ENCODE measurements at places on chromosomes 16 and 17. TPM values are rescaled to one million over a fixed set of nuclear protein-coding genes. Genes with fewer than 3 reads are reported as not detected.
A peak's percentile ranks its signal among the peaks of the same experiment; 100 is the strongest.

DNA sequence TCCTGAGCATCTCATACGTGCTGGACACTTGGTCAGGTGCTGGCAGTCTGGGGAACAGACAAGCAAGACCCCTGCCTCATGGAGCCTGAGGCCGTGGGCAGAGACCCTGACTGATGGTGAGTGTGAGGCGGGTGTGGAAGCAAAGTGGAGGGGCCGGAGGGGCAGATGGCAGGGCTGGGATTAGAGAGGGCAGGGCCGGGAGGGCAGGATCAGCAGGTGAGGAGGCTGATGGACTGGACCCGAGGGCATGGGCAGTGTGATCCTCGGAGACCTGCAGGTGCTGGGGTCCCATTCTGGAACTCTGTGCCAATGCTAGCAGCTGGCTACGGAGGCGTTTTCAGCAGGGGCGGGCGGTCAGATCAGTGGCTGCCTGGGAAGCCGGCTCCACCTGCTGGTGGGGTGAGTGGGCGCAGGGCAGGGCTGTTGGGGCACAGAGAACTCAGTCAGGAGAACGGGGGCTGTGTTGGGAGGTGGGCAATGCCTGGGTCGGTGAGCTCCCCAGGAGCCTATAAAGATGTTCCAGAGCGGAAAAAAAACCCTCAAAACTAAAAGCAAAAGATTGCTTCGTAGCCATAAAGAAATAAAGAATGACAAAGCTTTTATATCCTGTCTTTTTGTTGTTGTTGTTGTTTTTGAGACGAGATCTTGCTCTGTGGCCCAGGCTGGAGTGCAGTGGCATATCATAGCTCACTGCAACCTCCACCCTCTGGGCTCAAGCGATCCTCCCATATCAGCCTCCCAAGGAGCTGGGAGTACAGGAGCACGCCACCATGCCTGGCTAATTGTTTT lies 8.9 kb upstream of the C16orf74 start:
- DNase-seq = no peak
- no peaks in the 10 kb centered on the region for H3K4me1 ChIP-seq
- H3K27me3 ChIP-seq = peaks cover 47% of the 10 kb centered on the region
- no peak overlapping the region for H3K4me3 ChIP-seq

The RNFT1 gene
- 30.1 TPM for total RNA-seq

DNA sequence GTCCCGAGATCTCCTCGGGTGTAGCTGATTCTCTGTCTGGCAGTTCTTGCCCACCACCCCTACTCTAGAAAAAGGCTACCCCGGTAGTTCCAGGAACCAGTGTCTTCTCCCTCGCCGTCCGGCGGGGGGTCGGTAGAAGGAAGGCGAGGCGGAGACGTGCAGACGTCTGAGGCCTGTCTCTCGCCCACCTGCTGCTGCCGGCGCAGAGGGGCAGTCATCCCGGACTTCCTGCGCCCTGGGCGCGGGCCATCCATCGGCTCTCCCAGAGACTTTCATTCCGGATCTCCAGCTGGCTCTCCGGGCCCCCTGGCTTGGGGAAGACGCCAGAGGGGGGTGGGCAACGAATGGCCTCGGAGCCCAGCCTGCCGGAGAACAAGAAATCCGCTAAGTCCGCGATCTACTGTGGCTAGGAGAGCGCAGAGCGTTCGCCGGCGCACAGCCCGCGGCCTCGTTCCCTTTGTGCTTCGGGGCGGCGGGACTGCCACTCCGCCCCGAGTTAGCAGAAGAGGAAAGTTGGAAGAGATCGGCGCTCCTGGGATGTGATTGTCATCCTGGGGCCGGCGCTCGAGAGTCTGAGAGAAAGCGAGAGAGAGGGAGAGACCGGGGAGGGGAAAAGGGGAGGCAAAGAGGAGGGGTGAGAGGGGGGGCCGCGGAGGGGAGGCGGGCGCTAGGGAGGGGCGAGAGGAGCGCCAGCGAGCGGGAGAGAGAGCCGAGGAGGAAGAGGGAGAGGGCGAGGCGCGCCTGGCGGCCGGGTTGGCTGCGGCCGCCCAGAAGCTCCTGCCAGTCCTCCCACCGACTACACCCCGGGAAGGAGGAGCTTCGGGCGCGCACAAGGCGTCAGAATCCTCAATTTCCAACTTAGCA lies at the start of gene IRX5:
TSS of gene IRX5 (plus strand) at position 861 of the 864 bp plus-strand sequence. CDS start 334 bp downstream, outside the sequence.
- peak within 1 kb of the TSS; percentile 79 for H3K4me3 ChIP-seq
- DNase-seq = peak; percentile 55
- H3K27me3 ChIP-seq = peaks cover 55% of the 10 kb centered on the region
- peaks cover 33% of the 10 kb centered on the region for H3K4me1 ChIP-seq
- H3K27ac ChIP-seq = peak within 1 kb of the TSS; percentile 90
- no peaks in the 10 kb centered on the region for H3K36me3 ChIP-seq

The GCGR gene
- 2.2 TPM for total RNA-seq

DNA sequence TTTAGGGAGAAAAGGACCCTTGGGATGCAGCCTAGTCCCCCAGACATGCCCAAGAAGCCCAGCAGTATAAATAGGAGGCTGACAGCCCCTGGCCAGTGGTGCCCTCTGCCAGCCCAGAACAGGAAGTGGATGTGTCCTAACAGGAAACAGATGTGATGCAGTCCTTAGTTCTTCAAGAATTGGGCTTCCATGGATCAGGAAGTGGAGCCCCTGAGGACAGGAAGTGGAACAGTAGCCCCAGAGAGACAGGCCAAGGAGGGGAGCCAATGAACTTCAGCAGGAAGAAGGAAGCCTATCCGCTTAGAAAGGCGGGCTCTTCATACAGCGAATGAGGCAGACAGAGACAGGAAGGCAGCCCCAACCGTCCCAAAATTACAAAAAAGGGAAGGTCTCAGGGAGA lies 7.2 kb downstream of the CTF1 start:
- H3K36me3 ChIP-seq = no peaks in the 10 kb centered on the region
- no peak for DNase-seq
- H3K27ac ChIP-seq = no peak overlapping the region
- H3K27me3 ChIP-seq = no peaks in the 10 kb centered on the region
- no peaks in the 10 kb centered on the region for H3K4me1 ChIP-seq

The ALOXE3 gene
- not detected for total RNA-seq

The FGF11 gene
- total RNA-seq = 5.1 TPM

The SEC14L5 gene
- 1.8 TPM for total RNA-seq

DNA sequence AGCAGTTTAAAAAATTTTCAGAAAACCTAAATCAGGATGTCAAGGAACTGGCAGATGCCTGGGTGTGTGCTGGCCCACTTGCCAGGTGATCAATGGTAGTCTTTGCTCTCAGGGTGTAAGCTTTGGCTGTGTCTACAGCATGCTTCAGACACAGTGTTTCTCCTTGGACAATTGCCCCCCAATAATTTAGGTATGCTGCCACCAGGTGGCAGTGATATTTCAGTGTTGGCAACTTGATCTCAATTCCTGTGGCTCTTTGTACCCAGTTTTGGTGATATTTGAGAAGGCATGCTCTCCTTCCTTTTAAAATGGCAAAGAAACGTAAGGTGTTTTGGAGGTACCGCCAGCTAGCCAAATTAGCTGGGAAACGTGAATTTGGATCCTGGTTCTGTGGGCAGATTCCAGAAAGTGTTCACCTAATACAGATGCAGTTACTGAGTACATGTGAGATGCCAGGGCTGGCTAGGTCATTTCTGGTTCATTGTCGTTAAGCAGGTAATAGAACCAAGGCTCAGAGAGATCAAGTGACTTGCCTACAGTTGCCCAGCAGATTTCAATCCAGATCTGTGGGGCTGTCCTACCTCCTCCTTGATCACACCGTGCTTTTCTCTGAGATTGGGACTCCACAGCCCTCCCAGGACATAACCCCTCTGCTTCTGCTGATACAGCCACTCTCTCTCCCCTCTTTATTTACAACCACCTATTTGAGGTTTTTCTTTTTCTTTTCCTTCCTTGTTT lies 155.6 kb upstream of the PLCG2 start:
- no peak for DNase-seq
- no peak overlapping the region for H3K4me3 ChIP-seq
- H3K36me3 ChIP-seq = peaks cover 3% of the 10 kb centered on the region
- H3K4me1 ChIP-seq = peaks cover 3% of the 10 kb centered on the region
- no peaks in the 10 kb centered on the region for H3K27me3 ChIP-seq

DNA sequence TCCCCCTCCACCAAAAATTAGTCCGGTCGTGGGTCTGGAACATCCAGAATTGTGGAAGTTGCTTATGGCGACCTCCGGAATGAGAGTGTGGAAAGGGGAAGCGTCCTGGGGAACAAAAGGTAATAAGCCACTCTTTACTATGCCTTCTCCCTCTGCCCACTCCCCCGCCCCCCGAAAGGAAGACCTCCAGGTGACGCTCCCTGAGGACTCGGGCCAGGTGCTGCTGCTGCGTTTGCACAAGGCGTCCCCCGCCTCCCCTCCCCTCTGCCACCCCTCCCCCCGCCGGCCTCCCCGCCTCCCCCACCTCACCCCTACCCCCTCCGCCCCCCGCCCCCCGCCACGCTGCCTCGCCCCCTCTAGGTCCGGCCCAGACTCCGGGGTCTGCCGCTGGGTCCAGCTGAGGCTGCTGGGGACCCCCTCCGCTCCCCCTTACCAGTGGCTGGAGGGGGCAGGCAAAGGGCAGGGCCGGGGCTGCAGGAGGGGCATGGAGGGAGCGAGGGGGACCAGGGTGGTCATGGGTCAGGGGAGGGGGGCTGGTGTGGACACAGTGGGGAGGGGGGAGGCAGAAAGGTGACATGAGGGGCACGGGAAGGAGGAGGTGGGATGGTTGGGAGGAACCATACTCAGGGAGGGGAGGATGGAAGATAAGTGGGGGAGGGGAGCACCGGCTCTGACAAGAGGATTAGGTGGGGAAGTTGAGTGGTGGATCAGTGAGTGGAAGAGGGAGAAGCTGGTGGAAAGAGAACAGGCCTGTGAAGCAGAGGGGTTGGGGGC lies 23.6 kb downstream of the ALOX12B start:
- no peak overlapping the region for H3K4me3 ChIP-seq
- no peak overlapping the region for H3K27ac ChIP-seq
- H3K36me3 ChIP-seq = no peaks in the 10 kb centered on the region
- H3K4me1 ChIP-seq = peaks cover 11% of the 10 kb centered on the region
- DNase-seq = no peak
- H3K27me3 ChIP-seq = peaks cover 96% of the 10 kb centered on the region

GRCh38 chr16:85422632-85423550 lies 190.2 kb upstream of the GSE1 start:
- peak overlapping the region; percentile 93 for H3K27ac ChIP-seq
- H3K4me3 ChIP-seq = peak overlapping the region; percentile 61
- DNase-seq = peak; percentile 71
- H3K4me1 ChIP-seq = peaks cover 38% of the 10 kb centered on the region
- peaks cover 22% of the 10 kb centered on the region for H3K27me3 ChIP-seq

GRCh38 chr16:57016831-57017230 lies 27.5 kb downstream of the NLRC5 start:
- no peak overlapping the region for H3K4me3 ChIP-seq
- H3K27ac ChIP-seq = no peak overlapping the region
- no peak for DNase-seq
- no peaks in the 10 kb centered on the region for H3K4me1 ChIP-seq

The BCAS3 gene
- 36.1 TPM for total RNA-seq

DNA sequence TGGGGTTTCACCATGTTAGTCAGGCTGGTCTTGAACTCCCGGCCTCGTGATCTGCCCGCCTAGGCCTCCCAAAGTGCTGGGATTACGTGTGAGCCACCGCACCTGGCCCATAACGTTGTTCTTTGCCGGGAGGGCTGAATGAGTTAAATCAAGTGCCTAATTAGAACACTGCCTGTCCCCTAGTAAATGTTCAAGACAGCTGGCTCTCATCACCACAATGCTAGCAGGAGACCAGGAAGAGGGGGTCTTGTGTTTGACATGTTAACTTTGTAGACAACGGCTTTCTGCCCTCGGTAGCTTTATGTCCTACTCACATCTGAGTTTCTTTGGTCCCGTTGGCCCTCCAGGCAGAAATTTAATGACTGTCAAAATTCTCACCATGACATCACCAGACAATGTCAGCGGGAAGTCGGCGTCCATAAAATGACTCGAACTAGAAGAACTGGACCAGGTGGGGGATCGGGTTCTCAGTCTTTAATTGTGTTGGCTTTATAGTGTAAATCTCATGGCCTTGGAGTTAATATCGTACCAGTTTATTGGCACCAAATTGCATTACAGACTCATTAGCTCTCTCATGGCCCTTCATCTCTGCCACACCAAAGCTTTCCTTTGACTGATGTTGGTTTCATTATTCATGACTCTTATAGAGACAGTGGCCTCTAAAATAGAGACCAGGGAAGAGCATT lies 11.4 kb upstream of the ITPRIPL2 start:
- no peak overlapping the region for H3K4me3 ChIP-seq
- peaks cover 51% of the 10 kb centered on the region for H3K27me3 ChIP-seq
- no peak overlapping the region for H3K27ac ChIP-seq

- H3K4me1 ChIP-seq = no peaks in the 10 kb centered on the region
- H3K27me3 ChIP-seq = peaks cover 26% of the 10 kb centered on the region
- no peak overlapping the region for H3K27ac ChIP-seq
- no peak for DNase-seq
Observed at GRCh38 chr17:82377924-82378740, 6.6 kb downstream of the UTS2R start.

DNA sequence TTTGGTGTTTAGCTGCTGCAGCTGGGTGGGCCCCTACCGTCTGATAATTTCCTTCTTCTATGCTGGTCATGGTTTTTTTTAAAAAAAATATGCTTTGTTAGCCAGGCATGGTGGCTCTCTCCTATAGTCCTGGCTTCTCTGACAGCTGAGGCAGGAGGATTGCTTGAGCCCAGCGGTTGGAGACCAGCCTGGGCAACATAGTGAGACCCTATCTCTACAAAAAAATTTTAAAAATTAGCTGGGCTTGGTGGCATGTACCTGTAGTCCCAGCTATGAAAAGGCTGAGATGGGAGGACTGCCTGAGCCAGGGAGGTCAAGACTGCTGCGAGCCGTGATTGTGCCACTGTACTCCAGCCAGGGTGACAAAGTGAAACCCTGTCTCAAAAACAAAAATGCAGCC lies 19.4 kb downstream of the B4GALNT2 start:
- no peaks in the 10 kb centered on the region for H3K4me1 ChIP-seq
- no peak overlapping the region for H3K27ac ChIP-seq
- DNase-seq = no peak
- peaks cover 4% of the 10 kb centered on the region for H3K27me3 ChIP-seq
- no peak overlapping the region for H3K4me3 ChIP-seq

The FSCN2 gene
- total RNA-seq = 4.8 TPM

The KRTAP1-5 gene
- not detected for total RNA-seq

The DPEP3 gene
- total RNA-seq = not detected

GRCh38 chr16:17362183-17362582 lies 108.6 kb downstream of the XYLT1 start:
- H3K4me1 ChIP-seq = peaks cover 12% of the 10 kb centered on the region
- no peaks in the 10 kb centered on the region for H3K27me3 ChIP-seq
- H3K4me3 ChIP-seq = no peak overlapping the region
- H3K36me3 ChIP-seq = no peaks in the 10 kb centered on the region
- DNase-seq = no peak

The C17orf58 gene
- 12.9 TPM for total RNA-seq

The PIRT gene
- total RNA-seq = not detected

DNA sequence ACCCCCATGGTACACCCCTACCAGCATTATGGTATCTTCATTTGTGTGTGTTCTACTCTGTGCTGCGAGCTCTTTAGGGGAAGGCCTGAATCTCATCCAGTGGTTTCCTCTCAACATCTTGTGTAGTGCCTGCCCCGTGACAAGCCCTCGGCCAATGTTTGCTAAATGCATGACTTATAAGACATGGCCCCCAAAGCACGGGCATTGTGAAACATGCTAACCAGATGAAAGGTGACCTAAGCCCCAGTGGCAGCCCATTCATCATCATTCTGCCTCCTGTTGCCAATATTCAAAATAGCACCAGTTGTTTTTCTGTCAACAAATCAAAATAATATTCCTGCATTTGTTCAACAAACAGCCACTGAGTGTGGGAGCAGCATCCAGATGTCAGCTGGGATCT lies 108.8 kb upstream of the HSBP1 start:
- no peak for DNase-seq
- H3K27ac ChIP-seq = no peak overlapping the region
- H3K4me3 ChIP-seq = no peak overlapping the region
- H3K36me3 ChIP-seq = no peaks in the 10 kb centered on the region

Measured in progenitor cell of endocrine pancreas (in vitro differentiated cells).